ENCODE measurements at places on chromosomes 3 and 15.

GRCh38 chr3:156659260-156659659 lies 15.1 kb upstream of the TIPARP start:
- no peak for DNase-seq

DNA sequence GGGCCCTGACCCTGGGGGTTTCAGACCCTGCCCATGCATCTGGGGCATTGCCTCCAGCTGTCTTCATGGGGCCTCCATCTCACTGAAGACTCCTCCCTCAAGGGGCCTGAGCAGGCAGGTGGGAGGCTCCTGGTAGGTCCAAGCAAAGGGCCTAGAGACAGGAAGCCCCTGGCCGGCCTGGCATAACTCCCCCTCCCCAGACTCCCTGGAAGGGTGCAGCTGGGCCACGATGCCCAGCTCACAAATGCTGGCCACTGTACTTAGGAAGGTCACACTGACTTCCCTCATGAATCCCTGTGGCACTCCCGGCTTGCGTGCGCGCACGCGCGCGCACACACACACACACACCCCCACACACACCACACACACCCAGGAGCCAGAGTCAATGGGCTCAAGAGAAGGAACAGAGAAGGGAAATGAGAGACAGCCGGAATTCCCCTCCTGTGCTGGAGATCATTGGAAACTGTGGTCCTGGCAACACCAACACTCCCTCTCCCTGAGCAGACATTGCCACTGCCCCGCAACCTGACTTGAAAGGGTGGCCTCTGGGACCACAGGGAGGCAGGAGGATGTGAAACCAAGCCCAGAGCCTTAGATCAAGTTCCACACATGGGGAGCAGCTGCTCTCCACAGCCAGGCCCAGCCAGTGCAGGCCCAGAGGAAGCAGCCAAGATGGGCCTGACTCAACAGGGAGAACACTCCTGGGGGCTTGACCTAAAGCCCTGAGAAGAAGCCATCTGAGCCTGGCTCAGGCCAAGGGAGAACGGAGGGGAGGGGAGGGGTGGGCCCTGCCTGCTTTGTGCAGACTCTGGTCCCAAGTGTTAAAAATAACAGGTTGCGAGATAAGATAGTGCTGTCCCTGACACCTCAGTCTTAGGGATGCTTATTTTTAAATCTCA lies 69.7 kb downstream of the SCN5A start:
- DNase-seq, result no peak

- no peak for DNase-seq
Measured at GRCh38 chr3:85495602-85496001, 536.8 kb downstream of the CADM2 start.

DNA sequence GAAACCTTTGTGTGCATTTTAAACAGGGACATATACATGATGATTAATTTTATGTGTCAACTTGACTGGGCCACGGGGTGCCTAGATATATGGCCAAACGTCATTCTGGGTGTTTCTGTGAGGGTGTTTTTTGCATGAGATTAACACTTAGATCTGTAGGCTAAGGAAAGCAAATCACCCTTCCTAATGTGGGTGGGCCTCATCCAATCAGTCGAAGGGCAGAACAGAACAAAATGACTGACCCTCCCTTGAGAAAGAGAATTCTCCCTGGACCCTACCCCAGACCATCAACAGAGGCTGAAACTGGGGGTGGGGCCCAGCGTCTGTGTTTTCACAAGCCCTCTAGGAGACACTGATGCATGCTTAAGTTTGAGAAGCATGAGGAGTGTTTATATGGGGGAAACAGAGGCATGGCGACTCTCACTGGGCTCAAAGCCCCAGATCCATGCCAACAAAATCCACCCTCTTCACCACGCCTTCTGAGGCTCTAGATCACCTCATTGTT lies 56.2 kb downstream of the ITGA11 start:
- DNase-seq, result no peak

- no peak for DNase-seq
Measured at GRCh38 chr3:152656214-152656971, 178.5 kb upstream of the P2RY1 start.

- DNase-seq, result no peak
Measured at GRCh38 chr15:92034227-92034626, 180.7 kb downstream of the SLCO3A1 start.

DNA sequence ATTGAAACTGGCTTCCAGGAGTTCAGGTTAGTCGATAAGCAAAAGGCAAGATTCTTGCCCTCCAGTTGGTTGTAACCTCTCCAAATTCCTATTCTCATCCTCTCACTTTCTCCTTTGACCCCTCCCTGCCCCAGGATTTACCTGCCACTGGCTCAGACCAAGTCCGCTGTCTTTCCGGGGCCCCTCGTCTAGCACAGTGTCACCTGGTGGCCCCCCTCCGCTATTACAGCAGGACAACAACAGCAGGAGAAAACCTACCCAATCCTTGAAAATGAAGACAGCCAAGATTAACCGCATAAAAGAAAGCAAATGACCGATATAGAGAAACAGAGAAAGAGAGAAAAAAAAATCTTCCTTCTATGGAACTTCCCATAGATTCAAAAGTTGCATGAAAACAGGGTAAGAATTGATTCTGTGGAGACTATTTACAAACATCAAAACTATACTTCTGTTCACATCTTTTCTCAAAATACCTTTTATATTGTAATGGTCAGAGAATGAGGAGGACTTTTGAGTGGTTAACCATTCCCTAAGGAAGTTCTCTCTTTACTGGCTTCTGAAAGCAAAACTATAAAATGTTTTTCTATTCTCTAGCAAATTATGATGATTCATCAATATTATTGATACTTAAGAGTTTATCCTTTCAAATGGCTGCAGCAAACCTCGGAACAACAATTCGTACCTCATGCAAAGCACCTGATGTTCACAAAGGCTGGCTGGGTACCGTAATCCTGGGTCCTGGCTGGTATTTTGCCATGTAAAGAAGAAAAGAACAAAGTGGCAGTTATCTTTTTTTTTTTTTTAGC lies 10.0 kb upstream of the ST8SIA2 start:
- DNase-seq, result no peak

- DNase-seq, result no peak
Measured at GRCh38 chr15:65059931-65060596, 7.7 kb downstream of the RASL12 start.

DNA sequence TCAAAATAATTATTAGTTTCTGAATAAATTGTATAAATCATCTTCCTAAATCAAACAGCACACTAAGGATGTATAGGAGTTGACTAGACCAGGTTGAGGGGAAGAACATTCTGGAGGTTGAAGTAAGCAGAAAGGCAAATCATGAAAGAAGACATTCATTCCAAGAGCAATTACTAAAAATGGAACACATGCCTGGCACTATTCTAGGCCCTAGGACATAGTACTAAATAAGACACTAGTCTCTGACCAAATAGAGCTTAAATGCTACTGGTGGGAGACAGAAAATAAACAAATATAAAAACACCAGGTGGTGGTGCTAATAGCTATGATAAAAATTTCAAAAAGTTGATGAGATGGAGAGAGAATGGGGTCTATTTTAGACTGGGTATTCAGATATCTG lies 190.1 kb downstream of the TBC1D5 start:
- no peak for DNase-seq

DNA sequence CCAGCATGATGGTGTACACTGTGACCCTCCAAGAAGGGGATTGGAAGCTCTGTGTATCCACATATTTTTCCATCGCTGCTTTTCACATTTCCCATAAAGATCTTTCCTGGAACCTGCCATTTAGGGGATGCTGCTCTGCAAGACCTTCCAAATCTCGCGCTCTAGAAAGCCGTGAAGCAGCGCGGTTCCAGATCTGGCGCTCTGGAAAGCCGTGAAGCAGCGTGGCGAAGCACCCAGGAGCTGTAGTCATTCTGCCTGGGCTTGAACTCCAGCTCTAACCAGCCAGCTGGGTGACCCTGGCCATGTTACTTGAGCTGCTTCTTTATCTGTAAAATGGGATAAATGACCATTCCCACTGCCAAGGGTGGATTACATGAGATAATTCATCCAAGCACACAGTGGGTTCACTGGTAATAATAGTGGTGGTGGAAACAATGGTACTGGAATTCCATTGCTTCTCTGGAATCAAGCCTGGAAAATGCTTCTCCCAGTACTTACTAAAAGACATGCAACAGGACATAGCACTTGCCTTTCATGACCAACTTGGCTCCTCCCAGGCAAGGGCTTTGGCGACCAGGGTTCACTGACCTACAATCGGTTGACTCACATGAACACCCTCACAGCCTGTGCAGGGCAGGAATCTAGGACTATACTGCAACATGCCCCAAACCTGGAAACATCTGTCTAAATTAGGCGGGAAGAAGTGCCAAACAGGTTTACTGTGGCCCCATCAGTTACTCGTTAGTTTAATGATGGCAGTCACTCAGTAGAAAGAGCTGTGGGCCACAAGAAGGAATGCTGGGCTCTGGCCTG lies 70.7 kb downstream of the XXYLT1 start:
- DNase-seq, result no peak

DNA sequence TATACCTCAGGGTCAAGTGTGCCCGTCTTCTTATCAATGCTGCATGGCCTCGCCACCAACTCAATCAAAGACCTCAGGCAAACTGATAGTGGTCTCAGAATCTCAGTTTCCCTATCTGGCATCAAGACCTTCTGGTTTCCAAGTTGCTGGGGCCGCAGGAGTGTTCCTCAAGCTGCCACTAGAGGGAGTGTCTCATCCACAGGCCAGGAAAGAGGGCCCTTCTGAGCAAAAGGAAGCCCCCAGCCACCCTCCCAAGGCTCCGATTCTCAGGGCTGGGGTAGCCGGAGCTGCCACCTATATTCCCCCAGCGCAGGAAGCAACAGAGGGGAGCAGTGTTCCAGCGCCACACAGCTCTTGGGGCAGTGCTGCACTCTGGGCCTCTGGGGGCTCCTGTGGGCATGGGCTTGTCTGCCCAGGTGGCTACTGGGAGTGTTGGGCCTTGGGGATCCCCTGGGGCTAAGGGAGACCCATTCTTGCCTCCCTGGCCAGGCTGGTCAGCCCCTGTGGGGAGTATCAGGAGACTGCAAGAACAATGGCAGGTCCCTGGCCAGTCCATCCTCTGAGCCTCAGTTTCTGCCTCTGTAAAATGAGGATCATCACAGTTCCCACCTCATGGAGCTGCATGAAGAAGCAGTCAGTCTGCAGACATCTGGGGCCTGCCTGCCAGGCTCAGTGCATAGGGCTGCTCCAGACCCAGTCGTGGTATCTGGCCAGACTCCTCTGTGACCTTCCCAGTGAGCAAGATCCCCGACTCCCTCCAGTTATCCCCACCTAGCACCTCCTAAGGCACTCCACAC lies 23.4 kb upstream of the SEC13 start:
- peak; percentile 16 for DNase-seq

DNA sequence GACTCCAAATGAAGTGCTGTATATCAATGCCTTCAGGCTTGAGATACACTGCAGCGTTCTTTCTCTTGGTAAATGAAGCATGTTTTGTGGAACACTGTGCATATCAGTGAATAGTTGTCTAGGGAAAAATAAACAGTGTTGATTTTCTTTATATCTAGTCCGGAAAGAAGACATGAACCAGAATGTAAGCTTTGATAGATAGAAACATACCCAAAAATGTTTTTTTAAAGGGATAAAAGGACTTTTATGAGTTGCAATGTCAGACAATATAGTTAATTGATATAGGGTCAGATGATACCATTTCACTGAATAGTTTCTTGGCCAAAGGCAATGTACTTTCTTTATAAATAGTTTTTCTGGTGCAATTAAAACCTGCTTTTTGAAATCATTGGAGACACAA lies 1037.8 kb downstream of the OTOL1 start:
- no peak for DNase-seq

DNA sequence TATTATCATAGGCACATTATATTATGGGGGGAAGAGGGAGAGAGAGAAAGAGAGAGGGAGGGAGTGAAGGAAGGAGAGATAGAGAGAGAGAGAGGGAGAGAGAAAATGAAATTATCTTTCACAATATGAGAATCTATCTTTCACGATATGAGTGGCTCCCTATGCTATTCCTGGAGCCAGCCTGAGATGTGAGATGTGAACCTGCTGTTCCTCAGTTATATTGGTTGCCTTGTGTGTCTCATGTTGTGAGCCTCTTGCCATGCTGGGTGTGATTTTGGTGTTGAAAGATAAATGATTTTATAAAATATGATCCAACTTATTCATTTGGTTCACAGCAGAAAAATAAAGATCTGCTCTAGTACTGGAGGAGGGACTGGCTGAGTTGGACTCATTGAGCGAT lies 148.7 kb downstream of the PPM1L start:
- DNase-seq, result no peak

- DNase-seq, result no peak
Measured at GRCh38 chr3:18680758-18681157, 255.6 kb upstream of the SATB1 start.

DNA sequence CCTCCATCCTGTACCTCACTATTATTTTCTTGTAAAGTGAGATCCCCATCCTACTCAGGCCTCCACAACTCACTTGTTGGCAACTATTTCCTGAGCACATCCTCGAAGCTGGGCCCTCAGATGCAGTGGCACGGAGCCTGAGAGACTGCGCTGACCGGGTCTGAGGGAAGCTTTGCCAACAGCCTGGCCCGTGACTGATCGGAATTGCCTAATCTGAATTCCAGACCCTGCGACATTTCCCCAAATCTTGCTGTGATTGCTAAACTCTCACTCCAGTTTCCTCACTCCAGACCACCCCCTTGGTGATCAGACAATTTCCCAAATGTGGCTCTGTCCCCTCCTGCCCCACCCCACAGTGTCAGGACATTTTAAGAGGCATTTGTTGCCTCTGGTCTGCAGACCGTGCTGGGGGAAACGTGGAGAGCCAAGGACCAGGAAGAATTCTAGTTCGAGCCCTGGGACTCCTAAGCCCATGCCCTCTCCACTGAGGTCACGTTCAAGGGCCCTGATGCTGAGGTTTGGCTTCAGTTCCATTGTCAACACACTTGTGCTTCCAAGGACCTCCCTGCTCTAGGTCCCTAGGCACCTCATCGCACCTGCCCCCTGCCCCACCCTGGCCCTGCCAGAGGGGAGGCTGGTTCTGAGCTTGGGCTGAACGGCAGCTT lies 22.8 kb downstream of the KLHL25 start:
- DNase-seq, result no peak

- no peak for DNase-seq
Measured at GRCh38 chr3:40292637-40293349, 16.7 kb upstream of the EIF1B start.

GRCh38 chr3:48625600-48625999 lies 4.0 kb upstream of the TMEM89 start:
- no peak for DNase-seq

- no peak for DNase-seq
Measured at GRCh38 chr3:171088496-171088895, 62.0 kb upstream of the SLC2A2 start.

GRCh38 chr15:60160909-60161308 lies 156.8 kb downstream of the FOXB1 start:
- no peak for DNase-seq

- no peak for DNase-seq
Measured at GRCh38 chr3:151923901-151924300, 50.5 kb downstream of the SUCNR1 start.

DNA sequence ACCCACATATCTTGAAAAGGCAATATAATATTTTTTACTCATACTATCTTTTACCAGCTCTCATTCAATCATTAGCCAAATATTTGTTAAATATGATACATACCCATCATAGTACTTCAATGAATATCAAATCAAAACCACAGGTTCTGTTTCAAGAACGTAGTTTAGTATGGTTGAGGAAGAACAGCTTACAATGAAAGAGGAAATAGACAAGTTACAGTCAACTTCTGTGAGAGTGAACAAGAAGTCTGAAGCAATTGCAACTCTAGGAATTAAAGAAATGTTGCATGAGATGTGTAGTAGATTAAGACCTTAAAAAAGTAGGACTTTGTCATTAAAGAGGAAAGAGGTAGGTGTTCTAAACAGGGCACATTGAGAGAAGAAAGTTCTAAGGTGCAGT lies 9.3 kb downstream of the BCHE start:
- no peak for DNase-seq

Measured in activated CD8-positive, alpha-beta memory T cell treated with anti-CD3 and anti-CD28 coated beads for 1 hour (primary cell).